ENCODE measurements at places on chromosomes 6 and 20.
A peak's percentile ranks its signal among the peaks of the same experiment; 100 is the strongest.

DNA sequence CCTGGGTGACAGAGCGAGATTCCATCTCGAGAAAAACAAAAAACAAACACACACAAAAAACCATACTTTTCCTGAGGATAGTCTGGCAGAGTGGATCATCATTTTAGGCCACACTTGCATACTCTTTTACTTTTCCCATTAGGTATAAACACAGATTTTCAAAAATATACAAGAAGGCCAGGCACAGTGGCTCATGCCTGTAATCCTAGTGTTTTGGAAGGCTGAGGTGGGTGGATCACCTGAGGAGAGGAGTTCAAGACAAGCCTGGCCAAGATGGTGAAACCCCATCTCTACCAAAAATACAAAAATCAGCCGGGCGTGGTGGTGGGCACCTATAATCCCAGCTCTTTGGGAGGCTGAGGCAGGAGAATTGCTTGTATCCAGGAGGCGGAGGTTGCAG, 85.5 kb downstream of the ARHGAP18 start:
- H3K27me3 ChIP-seq = no peaks in the 10 kb centered on the region
- no peak for DNase-seq
- H3K4me1 ChIP-seq = peaks cover 14% of the 10 kb centered on the region

- H3K4me3 ChIP-seq = no peak overlapping the region
- no peak for DNase-seq
- H3K27me3 ChIP-seq = no peaks in the 10 kb centered on the region
Measured at GRCh38 chr6:6920114-6920986, 187.4 kb upstream of the RREB1 start.

DNA sequence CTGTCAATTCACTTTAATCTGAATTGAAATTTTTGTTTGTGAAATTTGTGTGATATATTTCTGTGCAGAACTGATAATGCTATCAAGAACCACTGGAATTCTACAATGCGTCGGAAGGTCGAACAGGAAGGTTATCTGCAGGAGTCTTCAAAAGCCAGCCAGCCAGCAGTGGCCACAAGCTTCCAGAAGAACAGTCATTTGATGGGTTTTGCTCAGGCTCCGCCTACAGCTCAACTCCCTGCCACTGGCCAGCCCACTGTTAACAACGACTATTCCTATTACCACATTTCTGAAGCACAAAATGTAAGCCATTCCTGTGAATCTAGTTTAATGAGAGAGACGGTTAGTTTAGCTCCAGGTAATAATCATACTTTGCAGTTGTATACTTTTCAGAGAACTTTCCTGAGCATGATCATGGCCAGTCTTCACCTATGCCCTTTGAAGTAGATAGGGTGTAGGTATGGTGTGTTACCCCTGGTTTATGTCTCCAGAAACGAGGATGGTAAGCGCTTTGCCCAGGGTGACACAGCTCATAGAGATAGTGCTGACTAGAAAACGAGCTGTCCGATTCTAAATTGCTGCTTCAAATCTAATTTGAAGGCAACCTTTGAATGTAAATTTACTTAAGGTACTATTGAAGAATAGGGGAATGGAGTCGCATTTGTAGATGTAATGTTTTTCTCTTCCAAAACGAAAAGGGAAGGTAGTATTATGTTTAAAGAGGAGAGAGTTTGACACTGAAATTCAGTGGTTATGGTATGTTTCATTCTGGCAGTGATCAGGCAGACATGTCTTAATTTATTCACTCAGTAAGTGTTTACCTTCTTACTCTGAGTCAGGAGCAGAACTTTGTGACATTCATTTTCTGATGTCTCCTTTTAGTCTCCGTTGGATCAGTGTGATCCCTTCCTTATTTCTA, 11.4 kb downstream of the MYB start:
- no peak overlapping the region for H3K27ac ChIP-seq
- H3K36me3 ChIP-seq = no peaks in the 10 kb centered on the region
- no peak overlapping the region for H3K4me3 ChIP-seq
- no peaks in the 10 kb centered on the region for H3K27me3 ChIP-seq
- no peaks in the 10 kb centered on the region for H3K4me1 ChIP-seq

- DNase-seq = no peak
- no peak overlapping the region for H3K27ac ChIP-seq
- no peak overlapping the region for H3K4me3 ChIP-seq
- H3K36me3 ChIP-seq = peaks cover 35% of the 10 kb centered on the region
- H3K4me1 ChIP-seq = no peaks in the 10 kb centered on the region
Measured at GRCh38 chr6:129605095-129605494, 104.9 kb downstream of the ARHGAP18 start.

DNA sequence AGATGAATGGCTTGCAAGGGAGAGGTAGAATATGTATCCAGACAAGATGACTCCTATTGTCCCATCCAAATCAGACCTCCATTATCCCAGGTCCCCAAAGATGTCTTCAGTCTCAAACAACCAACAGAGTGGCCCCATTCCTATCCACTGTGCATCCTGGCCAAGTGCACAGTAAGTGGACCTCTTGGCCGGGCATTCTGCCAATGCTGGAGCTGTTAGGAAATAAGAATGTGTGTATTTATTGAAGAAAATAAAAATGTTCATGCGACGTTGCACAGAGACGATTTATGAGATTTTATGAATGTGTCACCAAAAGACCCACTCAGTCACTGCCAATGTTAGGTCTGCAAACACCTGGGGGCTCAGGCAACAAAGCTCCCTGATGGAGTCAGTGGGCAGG, 196.0 kb downstream of the MAFB start:
- H3K36me3 ChIP-seq = no peaks in the 10 kb centered on the region
- H3K27me3 ChIP-seq = no peaks in the 10 kb centered on the region
- H3K27ac ChIP-seq = no peak overlapping the region
- no peaks in the 10 kb centered on the region for H3K4me1 ChIP-seq
- no peak overlapping the region for H3K4me3 ChIP-seq

DNA sequence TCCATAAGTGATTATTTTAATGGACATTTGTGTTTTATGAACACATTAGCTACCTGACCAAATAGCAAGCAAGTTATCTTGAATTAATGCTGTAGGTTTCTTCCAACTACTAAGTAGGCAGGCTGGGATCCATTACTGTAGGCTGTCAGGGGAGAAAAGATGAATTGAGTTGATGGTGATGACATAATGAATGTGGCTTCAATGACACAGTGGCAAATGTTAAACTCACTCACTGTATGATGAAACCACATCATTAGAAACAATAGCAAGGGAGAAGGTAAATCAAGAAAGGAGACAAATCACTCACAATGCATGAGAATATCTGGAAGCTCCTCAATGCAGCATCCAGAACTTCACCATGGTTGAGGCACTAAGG, 529.7 kb upstream of the CITED2 start:
- H3K27me3 ChIP-seq = no peaks in the 10 kb centered on the region
- H3K4me1 ChIP-seq = no peaks in the 10 kb centered on the region
- DNase-seq = no peak
- H3K27ac ChIP-seq = no peak overlapping the region

DNA sequence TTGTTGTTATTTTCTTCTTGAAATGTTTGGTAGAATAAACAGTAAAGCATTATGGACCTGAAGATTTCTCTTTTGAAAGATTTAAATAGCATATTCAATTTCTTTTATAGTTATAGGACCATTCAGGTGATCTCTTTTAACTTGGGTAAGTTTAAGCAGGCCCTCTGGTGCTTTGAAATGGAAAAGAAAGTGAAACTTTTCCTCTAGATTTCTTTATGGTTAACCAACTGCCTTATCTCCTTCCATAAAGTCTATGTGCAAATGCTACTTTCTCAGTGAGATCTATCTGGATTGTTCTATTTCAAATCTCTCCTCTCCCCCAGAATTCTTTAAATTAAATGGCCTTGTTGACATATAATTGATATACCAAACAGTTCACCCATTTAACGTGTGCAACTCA, 54.0 kb downstream of the PHACTR2 start:
- H3K27me3 ChIP-seq = no peaks in the 10 kb centered on the region
- DNase-seq = no peak
- H3K36me3 ChIP-seq = no peaks in the 10 kb centered on the region
- H3K27ac ChIP-seq = no peak overlapping the region
- peaks cover 24% of the 10 kb centered on the region for H3K4me1 ChIP-seq

GRCh38 chr6:142786476-142786875, 158.5 kb downstream of the HIVEP2 start:
- H3K27me3 ChIP-seq = no peaks in the 10 kb centered on the region
- peak; percentile 49 for DNase-seq
- no peak overlapping the region for H3K27ac ChIP-seq

GRCh38 chr6:14317387-14317970, 199.9 kb downstream of the CD83 start:
- no peak overlapping the region for H3K4me3 ChIP-seq
- H3K36me3 ChIP-seq = no peaks in the 10 kb centered on the region
- no peak overlapping the region for H3K27ac ChIP-seq
- DNase-seq = no peak
- H3K4me1 ChIP-seq = no peaks in the 10 kb centered on the region
- no peaks in the 10 kb centered on the region for H3K27me3 ChIP-seq

GRCh38 chr20:44496976-44497375, 21.3 kb downstream of the TTPAL start:
- H3K4me1 ChIP-seq = no peaks in the 10 kb centered on the region
- no peak overlapping the region for H3K4me3 ChIP-seq
- H3K27ac ChIP-seq = no peak overlapping the region

- no peaks in the 10 kb centered on the region for H3K36me3 ChIP-seq
- H3K4me3 ChIP-seq = no peak overlapping the region
- H3K27me3 ChIP-seq = no peaks in the 10 kb centered on the region
Measured at GRCh38 chr6:75076009-75076408, 129.8 kb downstream of the COL12A1 start.

- H3K36me3 ChIP-seq = no peaks in the 10 kb centered on the region
- no peak for DNase-seq
- H3K27ac ChIP-seq = no peak overlapping the region
- no peak overlapping the region for H3K4me3 ChIP-seq
Measured at GRCh38 chr6:124056407-124057334, 253.0 kb downstream of the NKAIN2 start.

GRCh38 chr6:101146389-101146788, 247.1 kb upstream of the GRIK2 start:
- DNase-seq = no peak
- no peak overlapping the region for H3K27ac ChIP-seq
- no peaks in the 10 kb centered on the region for H3K4me1 ChIP-seq
- H3K27me3 ChIP-seq = no peaks in the 10 kb centered on the region

DNA sequence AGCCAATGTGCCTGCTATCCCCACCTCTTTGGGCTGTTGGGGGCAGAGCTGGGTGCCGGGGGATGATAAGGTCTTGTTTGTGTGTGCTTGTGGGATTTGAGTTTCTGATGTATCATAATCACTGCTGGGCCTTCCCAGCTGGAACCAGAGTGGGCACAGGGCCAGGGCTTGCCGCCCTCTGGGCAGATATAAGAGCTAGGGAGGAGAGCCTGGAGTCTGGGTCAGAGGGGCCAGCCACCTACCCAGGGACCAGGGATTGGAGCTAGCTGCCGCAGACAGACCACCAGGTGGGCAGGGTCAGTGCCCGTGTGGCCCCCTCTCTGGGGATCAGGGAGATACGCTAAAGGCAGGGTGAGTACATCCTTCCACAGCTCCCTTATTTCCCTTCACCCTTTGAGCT, 3.1 kb upstream of the TLDC2 start:
- H3K36me3 ChIP-seq = no peaks in the 10 kb centered on the region
- H3K4me1 ChIP-seq = no peaks in the 10 kb centered on the region
- no peaks in the 10 kb centered on the region for H3K27me3 ChIP-seq
- H3K27ac ChIP-seq = no peak overlapping the region

Measured in endothelial cell of umbilical vein (primary cell).